ENCODE measurements at places on chromosomes 12 and 14.

- DNase-seq, result no peak
Measured at GRCh38 chr14:34837801-34838322, 37.3 kb downstream of the BAZ1A start.

DNA sequence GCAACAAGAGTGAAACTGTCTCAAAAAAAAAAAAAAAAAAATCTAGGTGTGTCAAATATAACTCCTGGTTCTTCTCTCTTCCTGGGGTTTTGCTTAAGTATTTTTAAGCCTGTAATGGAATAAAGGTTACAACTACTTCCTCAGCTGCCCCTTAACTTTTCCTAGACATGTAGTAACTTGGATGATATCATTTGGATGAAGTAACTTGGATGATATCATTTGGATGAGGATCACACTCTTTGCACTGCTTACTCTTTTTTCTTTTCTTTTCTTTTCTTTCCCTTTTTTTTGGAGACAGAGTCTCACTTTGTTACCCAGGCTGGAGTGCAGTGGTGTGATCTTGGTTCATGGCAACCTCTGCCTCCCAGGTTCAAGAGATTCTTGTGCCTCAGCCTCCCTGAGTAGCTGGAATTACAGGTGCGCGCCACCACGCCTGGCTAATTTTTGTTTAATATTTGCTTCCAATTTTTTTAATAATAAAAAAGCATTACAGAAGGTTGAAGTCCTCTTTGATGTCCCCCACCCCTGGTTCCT is 775 bp upstream of the FAM186A start:
- DNase-seq, result no peak

- no peak for DNase-seq
Measured at GRCh38 chr14:91945751-91946621, 1.5 kb downstream of the FBLN5 start.

DNA sequence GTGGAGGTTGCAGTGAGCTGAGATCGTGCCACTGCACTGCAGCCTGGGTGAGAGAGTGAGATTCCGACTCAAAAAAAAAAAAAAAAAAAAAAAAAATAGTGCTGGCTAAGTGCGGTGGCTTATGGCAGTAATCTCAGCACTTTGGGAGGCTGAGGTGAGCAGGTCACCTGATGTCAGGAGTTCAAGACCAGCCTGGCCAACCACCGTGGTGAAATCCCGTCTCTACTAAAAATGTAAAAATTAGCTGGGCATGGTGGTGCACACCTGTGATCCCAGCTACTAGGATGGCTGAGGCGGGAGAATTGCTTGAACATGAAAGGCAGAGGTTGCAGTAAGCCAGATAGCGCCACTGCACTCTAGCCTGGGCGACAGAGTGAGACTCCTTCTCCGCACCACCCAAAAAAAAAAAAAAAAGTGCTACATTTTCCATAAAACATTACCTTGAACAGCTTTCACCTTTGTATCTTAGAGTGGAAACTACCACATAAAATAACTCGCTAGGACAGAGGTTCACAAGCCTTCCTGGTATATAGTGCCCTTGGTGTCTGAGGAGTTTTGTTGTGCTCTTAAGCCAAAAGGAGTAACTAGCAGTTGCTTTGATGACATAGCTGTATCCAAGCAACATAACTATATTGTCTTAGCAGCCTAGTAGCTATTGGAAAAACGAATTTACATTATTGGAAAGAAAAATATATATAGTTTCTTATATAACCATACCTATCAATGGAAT is 11.1 kb downstream of the PTGES3 start:
- no peak for DNase-seq

GRCh38 chr12:103386451-103386850 is 109.3 kb downstream of the C12orf42 start:
- DNase-seq, result no peak

DNA sequence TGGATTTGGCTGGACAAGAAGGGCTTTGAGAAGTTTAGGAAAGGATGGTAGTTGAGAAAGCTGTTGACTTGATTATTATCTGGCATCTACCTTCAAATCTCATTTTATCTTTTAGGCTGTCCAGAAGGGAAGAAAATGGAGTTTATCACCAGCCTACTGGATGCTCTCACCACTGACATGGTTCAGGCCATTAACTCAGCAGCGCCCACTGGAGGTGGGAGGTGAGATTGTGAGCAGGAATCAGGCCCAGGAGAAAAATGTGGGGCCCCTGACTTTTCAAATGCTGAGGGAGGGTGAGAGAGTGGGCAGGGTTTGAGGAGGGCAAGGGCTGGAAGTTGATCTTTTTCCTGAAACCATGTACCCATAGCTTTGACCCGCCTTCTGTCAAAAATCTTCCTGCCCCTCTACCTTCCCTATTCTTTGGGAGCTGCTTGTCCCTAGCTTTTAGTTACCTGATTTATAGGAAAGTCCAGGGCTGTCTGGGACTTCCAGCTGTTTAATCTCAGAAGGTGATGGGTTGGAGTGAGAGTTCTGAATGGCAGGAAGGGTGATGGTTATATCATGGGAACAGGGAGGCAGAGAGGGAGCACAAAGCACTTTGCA is 134.2 kb downstream of the SMOC1 start:
- no peak for DNase-seq

- DNase-seq, result no peak
Measured at GRCh38 chr12:30870491-30871265, 55.9 kb upstream of the TSPAN11 start.

GRCh38 chr14:104925855-104926609 is 1.4 kb downstream of the PLD4 start:
- no peak for DNase-seq

GRCh38 chr12:109953656-109954055 is 42.5 kb downstream of the GIT2 start:
- no peak for DNase-seq

DNA sequence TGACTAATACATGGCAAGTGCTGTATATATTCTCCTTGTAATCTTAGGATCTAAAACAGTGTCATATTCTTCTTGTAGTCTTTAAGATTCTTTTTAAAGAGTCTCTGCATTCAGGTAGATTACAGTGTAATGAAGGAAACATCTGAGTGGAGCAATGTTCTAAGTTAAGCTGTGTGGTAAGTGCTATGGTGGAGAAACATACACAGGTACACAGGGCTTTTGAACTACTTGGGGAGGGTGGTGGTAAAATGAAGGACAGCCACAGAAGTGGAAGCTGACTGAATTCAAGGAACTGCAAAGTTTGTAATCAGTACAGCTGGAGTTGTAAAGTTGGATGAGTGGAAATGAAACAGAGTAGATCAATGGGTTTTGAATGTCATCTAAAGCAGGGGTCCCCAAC is 27.8 kb downstream of the ACSS3 start:
- no peak for DNase-seq

DNA sequence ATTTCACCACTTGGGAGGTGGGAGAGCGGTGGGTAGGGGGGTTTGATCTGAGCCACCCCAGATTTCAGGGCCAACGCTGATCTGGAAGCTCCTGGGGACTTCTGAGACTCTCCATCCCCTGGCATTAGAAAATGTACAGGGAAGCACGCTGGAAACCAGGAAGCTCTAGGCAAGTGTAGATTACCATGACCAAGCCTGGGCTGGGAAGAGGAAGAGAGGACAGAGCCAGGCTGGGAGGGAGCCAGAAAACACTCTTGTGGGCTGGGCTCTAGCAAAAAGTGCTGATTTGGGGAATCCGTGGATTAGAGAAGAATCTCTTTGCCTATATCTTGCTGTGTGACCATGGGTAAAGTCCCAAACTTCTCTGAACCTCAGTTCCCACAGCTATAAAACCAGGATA is 236.7 kb downstream of the BCL11B start:
- no peak for DNase-seq

Data from stimulated activated CD4-positive, alpha-beta T cell treated with anti-CD3 and anti-CD28 coated beads, TNF-alpha, amount 100 ng/mL, for 1 hour (primary cell).